Motor neuron (in vitro differentiated cells): ENCODE measurements at places on chromosomes 13 and 19.

GRCh38 chr19:39811064-39811463, 22.9 kb downstream of the DYRK1B start:
- ATAC-seq, result no peak

DNA sequence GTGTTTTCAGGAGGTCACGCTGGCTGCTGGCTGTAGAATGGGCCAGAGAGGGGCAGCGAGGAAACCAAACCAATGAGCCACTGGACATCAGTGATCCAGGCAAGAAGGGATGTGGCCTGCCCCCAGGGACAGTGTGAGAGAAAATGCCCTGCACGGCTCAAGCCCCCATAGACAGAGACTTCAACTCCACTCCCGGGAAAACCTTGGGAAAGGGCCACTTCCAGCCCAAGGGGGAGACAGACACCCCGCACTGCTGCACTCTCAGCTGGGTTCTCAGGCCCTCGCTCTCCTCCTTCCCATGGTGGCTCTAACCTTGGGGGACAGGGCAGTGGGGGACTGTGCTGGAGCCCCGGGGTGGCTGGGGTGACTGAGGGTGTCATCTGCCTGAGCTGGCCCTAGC, 172.0 kb downstream of the KATNAL1 start:
- no peak for ATAC-seq

DNA sequence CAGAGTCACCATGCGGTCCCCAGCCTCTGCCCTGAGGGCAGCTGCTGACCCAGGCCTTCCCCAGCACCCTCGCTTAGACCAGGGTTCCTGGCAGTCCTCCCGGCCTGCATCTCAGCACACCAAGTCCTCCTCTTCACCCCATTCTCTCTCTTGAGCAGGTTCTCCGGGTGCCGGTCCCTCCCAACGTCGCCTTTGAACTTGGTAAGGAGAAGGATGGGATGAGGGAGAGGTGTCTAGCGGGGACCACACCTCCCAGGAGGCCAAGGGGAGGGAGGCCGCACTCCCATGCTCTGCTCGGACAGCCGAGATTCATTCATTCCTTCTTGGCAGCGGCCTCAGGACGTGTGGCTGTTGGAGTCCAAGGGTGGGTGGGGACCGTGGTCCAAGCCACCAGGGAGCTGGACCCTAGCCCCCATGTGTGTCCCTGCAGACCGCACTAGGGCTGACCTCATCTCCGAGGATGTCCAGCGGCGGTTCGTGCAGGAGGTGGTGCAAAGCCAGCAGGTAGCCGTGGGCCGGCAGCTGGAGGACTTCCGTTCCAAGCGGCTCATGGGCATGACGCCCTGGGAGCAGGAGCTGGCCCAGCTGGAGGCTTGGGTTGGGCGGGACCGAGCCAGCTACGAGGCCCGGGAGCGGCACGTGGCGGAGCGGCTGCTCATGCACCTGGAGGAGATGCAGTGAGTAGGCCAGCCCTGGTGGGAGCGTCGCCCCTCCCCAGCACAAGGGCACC, 9.4 kb downstream of the ARHGEF1 start:
- no peak for ATAC-seq

DNA sequence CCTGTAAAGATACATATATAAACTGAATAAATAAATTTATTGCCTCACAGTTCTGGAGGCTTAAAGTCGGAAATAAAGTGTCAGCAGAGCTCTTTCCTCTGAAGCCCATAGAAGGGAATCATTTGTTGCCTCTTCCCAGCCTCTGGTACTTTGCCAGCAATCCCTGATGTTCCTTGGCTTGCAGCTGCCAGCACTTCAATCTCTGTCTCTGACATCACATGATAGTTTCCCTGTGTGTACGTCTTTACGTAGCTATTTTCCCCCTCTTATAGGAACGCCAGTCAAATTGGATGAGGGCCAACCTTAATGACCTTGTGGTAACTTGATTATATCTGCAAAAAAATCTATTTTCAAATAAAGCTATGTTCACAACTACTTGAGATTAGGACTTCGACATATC, 250.9 kb downstream of the LIG4 start:
- no peak for ATAC-seq

DNA sequence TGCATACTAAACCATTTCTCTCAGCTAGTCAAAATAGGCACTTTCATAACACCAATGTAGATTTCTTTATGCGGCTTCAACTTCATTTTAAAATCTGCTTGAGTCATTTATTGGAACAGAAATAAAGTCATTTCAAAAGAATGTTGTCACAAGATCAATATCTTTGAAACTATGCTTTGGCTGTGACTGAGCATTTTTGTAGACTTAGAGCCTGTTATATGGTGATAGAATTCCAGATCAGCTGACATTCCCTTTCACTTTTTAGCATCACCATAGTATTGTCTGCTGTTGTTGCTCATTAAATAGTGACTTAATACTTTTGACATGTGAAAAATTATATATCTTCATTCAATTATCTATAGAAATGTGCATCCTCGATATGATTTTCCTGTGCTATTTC, 279.2 kb upstream of the PRR20A start:
- ATAC-seq, result peak; percentile 65

DNA sequence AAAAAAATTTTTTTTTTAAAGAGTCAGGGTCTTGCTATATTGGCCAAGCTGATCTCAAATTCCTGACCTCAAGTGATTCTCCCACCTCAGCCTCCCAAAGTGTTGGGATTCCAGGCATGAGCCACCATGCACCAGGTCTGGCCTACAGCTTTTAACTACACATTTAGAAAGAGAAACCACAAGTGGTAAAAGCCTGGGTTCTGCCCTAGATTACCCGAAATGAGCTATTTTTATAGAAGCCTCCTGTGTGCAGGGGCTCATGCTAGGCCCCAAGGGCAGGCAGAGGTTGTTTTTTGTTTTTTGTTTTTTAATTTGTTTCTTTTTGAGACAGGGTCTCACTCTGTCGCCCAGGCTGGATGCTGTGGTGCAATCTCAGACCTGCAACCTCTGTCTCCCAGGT, 14.0 kb upstream of the MYADM start:
- ATAC-seq, result no peak

- ATAC-seq, result no peak
Measured at GRCh38 chr13:20960663-20961309, 58.2 kb upstream of the XPO4 start.

- ATAC-seq, result peak; percentile 84
Measured at GRCh38 chr19:50368649-50369570, 3.5 kb upstream of the NAPSA start.

- no peak for ATAC-seq
Measured at GRCh38 chr13:97967948-97968347, 14.5 kb downstream of the IPO5 start.

DNA sequence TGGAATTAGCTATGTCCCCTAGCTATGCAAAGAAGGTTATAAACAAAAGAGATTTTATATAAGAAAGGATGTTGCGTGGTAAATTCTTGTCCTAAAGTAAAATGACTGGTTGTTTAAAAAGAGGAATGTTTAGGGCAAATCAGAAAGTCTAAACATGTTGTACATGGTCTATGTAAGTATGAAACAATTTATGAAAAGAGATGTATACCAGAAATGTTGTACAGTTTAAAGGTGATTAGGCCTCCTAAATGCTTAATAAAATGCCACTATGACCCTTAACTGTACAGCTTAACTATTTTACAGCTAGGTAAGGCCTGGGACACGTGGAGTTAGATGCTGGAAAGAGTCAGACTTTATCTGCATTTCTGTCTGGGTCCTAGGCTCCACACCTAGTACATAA, 775.9 kb upstream of the KLHL1 start:
- no peak for ATAC-seq

GRCh38 chr19:46935066-46935663, 74.4 kb downstream of the ARHGAP35 start:
- no peak for ATAC-seq

GRCh38 chr19:44582581-44583265, 30.6 kb upstream of the IGSF23 start:
- ATAC-seq, result peak; percentile 62

DNA sequence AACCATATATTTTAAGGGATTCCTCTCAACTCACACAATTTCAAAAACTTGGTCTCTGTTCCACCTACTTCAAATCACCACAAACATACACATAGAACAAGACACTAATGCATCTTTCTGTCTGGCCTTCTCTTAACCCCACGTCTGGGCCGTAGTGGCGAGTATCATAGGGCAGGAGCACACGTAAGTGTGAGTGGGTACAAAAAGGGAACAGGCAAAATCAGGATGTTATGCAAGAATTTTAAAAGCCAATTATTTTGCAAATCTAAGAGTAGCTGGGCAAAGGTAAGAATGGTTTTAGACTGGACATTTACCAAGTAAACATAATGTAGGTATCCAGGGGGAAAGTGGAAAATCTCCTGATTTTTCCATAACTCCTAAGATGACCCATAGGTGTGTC, 35.1 kb downstream of the MTMR6 start:
- ATAC-seq, result no peak

DNA sequence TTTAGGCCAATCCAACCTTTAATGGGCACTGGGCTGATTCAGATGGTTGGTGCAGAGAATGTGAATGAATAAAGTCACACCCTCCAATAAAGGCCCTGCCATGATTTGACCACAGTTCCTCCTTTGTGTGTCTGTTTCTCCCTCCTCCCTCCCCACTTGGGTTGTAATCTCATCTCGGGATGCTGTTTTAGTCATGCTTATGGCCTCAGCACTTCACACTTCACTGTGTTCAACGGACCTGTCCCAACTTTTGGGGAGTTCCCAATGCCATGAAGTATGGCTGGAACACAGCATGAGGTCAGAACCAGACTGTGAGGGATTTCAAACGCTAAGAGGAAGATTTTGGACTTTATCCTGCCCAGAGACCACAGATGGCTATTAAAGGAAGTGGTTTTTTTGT, 5.6 kb upstream of the RAB8A start:
- ATAC-seq, result no peak

DNA sequence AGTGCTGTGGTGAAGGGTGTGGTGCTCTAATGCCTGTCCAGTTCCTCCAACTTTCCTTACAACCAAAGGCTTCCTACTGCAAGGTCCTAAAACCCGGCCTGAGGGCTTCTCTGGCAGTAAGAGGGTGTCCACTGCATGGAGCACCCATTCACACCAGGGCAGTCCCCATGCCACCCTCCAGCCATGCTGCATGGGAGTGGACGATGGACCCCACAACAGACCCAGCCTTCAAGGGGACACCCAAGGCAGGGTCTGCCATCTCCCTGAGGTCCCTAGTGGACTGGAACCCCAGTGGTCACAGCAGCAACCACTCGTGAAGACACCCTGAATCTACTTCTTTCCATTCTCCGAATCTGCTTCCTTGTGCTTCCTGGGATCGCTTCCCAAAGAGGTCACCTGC, 117.6 kb upstream of the SOX1 start:
- ATAC-seq, result no peak

- ATAC-seq, result peak; percentile 92
Measured at GRCh38 chr19:7515645-7516151, at the start of gene ZNF358. TSS of gene ZNF358 (plus strand) at chr19:7516103. CDS start at chr19:7519243, 3,140 bp downstream.

- no peak for ATAC-seq
Measured at GRCh38 chr13:90947976-90948375, 399.5 kb upstream of the MIR17HG start.

DNA sequence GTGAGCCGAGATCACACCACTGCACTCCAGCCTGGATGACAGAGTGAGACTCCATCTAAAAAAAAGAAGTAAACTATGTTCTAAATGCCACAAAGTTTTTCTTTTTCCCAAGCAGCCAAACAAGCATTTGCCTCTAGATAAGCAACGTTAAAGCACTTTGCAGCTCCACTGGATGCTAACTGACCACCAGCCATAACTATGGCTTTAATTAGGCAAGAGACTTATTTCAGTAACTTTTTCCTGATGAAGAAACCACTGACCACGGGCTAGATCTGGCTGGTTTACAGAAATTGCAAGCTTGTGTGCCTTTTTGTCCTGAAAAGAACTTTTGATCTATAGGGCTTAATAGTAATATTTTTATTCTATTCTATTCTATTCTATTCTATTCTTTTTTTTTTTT, 22.1 kb downstream of the CD70 start:
- no peak for ATAC-seq

- ATAC-seq, result no peak
Measured at GRCh38 chr19:30516531-30516930, 144.3 kb downstream of the ZNF536 start.

DNA sequence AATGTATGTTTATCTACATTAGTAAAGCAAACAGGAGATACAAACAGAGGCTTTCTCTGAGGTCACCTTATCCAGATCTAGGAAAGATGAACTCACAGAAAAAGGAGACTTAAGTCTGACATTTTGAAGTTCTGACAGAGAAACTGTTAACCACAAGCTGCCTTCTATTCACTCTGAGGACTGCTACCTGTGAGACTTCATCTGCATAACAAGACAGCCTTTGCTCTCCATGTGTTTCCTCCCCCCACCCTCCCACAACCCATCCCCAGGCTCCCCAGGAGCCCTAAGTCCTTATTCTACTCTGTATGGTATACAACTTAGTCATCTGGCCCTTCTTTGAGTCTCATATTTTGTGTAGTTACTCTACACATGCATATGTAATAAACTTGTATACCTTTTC, 699.0 kb downstream of the FGF9 start:
- no peak for ATAC-seq

GRCh38 chr13:39422845-39423565, 180.0 kb downstream of the LHFPL6 start:
- ATAC-seq, result no peak

GRCh38 chr13:106161146-106161545, 374.3 kb downstream of the EFNB2 start:
- ATAC-seq, result no peak

GRCh38 chr19:19304186-19304965, 15.9 kb downstream of the SUGP1 start:
- ATAC-seq, result peak; percentile 14

GRCh38 chr19:18789883-18790565, 1.1 kb downstream of the COMP start:
- ATAC-seq, result peak; percentile 15
